ENCODE measurements at places on chromosomes 13 and 19.
A peak's percentile ranks its signal among the peaks of the same experiment; 100 is the strongest.

DNA sequence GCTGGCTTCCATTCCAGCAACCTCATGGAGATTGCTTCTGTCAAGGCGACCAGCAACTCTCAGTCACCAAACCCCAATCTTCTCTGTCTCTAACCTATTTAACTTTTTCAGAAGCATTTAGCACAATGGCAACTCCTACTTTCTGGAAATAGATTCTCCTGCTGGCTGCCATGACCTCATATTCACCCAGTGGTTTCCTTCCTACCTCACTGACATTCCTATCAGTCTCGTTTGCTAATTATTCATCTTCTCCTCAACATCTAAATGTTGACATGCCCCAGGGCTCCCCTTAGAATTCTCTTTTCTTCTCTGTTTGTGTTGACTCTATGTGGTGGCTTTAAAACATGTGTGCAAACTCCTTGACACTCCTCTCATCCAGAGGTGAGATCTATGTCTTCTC is 106.7 kb downstream of the OLFM4 start:
- peak; percentile 32 for DNase-seq

DNA sequence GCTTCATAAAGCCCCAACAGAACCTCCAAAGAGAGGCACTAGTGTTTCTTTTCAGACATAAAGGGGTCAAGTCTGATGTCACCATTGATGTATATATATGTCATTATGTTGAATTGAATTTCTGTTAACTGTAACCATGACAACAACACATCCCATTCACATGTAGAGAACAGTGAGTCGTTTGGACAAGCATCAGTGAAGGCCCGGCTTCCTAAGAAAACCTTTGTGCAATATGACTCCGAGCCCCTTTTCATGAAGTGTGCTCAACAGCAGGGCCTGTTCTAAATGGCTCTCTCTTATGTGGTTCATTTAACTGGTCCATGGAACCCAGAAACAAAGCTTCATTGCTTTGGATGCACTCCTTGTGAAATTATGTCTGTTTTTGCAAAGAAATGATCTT is 67.2 kb upstream of the UBL3 start:
- peak; percentile 14 for DNase-seq

DNA sequence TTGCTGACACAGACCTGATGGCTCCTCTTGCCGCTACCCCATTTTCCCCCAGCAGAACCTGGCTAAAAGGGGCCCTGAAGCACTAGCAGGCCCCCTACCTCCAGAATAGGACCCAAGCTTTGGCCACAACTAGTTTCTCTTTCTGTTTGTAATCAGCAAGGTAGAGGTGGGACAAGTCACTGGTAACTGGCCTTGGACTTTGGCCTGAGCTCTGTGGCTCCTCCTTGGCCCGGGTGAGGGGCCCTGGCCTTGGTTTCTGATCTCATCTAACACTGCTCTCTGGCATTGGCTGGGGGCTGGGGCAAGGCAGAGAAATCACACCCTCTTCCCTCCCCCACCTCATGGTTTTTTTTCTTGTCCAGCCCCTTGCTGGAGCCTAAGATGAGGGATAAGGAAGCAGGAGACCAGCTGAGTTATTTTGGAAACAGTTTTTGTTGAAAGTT is 2.1 kb downstream of the CALM3 start:
- no peak for DNase-seq

DNA sequence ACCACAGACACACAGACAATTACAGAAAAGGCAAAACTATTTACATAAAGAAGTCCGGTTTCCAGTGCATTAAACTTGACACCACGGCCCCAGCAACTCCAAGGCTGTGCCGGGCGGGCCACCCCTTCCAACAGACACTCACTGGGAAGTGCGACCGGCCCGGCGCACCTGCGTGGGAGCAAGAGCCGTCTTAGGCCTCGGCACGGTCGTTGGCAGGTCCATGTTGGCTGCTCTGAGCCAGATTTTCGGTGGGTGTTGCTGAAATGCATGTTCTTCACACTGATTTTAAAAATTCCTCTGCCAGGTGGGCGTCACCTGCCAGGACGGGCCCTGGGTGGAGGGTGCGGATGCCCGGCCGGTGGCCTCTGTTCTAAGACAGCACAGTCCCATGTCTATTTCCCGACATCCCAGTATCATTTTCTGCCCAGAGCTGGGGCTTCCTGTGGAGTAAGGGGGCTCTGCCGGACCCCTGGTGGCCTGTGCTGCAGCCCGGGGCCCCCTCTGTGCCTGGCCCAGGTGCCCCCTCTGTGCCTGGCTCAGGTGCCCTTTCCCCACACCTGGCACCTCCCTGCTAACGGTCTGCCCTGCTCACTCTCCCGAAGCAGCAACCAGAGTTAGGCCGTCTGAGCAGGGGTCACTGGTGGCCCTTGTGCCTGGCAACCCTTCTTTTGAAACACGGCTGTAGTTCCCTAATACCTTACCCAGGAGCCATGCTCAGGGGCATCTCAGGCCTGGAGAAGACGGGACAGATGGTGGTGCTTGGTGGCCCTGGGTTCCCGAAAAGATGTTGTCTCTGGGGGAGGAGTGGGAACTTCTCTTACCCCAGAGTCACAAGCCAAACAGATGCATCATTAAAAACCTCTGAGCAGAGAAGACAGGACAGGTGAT is 9.2 kb downstream of the TMEM255B start:
- no peak for DNase-seq

GRCh38 chr13:75803164-75803611 is 167.1 kb downstream of the LMO7 start:
- no peak for DNase-seq

DNA sequence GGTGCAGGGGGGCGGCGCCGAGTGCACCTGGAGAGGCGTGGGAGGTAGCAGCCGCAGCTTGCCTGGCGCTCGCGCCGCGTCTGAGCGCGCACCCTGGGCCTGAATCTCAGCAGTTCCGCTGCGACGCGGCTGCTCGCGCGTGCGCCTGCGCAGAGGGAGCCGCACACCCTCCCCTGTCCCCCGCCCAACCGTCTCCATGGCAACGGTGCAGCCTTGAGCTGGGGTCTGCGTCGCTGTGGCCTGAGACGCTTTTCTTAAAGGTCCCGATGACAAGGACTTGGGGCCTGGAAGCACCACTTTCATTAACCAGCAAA is at the start of gene PNMA8B:
TSS of gene PNMA8B (minus strand) at position 82 of the 314 bp plus-strand sequence. CDS start 402 bp downstream, outside the sequence.
- DNase-seq, result peak; percentile 63

DNA sequence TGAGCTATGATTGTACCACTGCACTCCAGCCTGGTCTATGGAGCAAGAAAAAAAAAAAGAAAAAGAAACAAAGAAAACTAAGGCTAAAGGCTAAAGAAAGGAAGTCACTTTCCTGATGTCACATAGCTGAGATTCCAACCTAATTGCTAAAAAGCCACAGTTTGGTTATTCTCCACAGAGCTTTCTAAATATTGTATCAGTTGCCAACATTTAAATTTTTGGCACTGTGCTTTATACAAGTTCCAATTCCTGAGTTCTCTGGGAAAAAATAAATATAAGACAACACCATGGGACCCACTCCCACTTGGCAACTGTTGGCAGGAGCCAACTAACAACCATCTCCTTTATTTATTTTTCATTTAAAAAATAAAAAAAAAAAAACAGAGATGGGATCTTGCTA is 11.2 kb upstream of the LYPD3 start:
- peak; percentile 83 for DNase-seq

DNA sequence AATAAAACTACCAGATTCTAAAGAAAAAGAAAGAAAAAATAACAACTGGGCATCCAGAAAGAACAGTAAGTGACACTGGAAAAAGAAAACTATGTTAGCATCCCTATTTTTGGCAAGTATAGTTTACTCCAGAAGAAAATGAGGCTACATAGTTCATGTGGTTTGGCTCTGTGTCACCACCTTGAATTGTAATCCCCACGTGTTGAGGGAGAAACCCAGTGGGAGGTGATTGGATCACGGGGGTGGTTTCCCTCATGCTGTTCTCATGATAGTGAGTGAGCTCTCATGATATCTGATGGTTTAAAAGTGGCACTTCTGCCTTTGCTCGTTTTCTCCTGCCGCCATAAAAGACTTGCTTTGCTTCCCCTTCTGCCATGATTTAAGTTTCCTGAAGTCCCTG is 76.9 kb downstream of the ITGBL1 start:
- DNase-seq, result peak; percentile 94

DNA sequence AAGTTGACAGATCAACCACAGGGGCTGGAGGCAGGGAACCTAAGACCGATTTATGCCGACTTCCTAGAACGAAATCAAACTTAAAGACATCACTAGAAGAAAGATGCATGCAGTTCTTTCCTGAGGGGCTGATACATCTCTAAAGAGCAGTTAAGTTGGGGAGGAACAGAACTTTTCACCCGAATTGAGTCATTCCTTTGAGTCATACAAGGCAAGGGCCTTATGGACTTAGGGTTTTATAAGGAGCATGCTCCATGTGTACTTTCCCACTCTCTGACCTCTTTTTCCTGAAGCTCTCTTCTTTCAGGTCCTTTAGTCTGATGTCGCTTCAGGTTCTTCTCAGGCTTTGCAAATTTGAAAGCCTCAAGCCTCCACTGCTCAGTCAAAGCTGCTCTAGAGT is 7.9 kb upstream of the FBXL3 start:
- peak; percentile 49 for DNase-seq

DNA sequence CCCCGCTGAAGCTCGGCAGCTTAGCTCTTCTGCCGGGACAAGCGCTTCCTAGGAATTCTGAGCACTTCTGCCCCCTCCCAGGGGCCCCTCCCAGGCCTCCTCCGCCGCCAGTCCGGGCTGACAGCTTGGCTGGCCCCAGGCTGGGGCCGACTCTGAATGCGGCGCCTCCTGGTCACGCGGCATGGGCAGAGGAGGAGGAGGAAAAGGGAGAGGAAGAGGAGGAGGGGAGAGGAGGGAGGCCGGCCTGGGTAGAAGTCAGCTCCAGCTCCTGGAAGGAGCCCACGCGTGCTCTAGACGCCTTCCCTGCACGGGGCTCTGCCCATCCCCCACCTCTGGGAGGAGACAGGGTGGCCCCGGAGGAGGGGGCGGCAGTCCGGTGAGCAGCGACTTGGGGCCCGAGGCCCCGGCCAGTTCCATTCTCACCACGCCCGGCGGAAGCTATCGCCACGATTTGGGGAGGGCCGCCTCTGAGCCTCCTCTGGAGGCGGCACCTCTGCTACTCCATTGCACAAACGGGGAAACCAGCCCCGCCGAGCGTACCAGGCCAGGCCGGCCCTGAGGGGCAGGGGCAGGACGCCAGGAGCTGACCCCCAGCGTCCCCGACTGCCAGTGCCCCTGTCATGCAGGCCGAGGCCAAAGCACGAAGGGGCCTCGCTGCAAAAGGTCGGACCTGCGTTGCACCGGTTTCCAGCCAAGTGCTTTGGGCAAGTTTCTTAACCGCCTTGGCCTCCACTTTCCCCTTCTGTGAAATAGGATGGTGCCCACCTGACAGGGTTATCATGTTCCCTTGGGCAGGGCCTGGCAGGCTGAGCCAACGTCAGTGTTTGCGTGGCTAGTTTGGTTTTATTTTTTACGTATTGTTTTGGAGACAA is 31.6 kb downstream of the CCNE1 start:
- no peak for DNase-seq

DNA sequence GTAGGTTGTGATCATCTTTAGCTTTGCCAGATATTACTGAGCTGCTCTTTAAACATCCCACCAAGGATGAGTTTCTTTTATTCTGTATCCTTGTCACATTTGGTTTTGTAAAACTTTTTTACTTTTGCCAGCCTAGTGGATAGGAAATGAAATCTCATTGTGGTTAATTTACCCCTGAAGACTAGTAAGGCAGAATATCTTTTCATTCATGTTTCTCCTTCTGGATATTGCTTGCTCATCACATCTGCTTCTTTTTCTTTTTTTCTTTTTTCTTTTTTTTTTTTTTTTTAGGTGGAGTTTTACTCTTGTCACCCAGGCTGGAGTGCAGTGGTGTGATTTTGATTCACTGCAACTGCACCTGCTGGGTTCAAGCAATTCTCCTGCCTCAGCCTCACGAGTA is 31.3 kb downstream of the SIPA1L3 start:
- no peak for DNase-seq

DNA sequence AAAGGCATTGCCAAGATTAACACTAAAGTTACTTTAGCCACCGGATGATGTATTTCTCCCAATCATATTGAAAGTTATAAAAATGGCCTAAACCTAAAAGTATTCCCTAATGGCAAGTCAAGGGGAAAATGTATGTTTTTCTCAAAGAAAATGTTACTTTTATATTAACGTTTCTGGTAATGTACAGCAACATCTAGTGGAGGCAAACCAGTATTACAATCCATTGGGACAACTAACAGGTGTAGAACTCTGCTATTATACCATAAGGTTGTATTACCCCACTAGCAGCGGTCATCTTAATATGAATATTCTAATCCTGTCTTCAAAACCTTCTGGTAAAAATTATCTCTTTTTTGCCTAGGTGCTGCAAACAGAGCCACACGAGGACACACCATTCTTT is 69.2 kb downstream of the ZNF100 start:
- DNase-seq, result no peak
